ENCODE measurements at places on chromosomes 5 and 9.
A peak's percentile ranks its signal among the peaks of the same experiment; 100 is the strongest.

- DNase-seq = peak; percentile 28
These were observed 711 bp downstream of the MRPL50 start for GRCh38 chr9:101397746-101398067.

- no peak for DNase-seq
These were observed 380.8 kb upstream of the RFX3 start for GRCh38 chr9:3906437-3907213.

DNA sequence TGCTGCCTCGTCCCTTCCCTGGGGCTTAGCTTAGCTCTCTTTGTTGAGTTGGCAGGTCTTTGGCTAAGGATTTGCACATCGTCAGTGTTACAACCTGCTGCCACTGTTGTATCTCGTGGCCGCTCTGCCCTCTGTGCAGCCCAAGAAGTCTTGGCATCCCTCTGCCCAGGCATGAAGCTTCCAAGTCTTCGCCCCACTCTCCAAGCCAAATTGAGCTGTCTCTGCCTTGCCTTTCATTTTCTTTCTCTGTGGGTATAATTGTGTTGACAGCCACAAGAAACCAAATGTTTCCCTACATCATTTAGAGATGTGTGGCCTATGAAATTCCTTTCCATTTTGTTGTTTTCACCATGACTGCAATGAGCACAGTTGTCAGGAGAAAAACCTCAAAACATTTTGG is 29.6 kb upstream of the MED27 start:
- no peak for DNase-seq

GRCh38 chr9:30482499-30482898 is 1901.9 kb upstream of the ACO1 start:
- no peak for DNase-seq

GRCh38 chr9:99013550-99013949 is 69.8 kb downstream of the COL15A1 start:
- DNase-seq = peak; percentile 10

- DNase-seq = no peak
These were observed 127.3 kb downstream of the MACROH2A1 start for GRCh38 chr5:135271533-135272310.

- peak; percentile 20 for DNase-seq
These were observed 1.4 kb downstream of the NR3C1 start for GRCh38 chr5:143402017-143402552.

DNA sequence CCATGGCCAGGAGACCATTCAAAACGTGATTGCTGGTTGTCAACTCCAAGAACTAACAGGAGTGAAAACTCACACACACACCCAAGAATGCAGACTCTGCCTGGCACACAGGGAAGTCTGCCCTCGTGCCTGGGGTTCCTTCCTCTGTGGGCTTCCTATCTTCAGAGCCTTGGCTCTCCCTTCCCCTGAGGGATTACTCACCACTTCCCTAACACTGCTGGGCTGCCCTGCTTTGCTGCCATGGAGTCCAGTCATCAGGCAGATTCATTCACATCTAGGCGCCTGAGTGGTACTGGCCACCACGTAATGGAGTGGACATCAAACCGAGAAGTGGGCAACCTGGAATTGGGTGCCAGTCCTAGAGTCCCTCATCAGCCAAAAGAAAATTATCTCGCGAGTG is 76.4 kb upstream of the PRSS3 start:
- no peak for DNase-seq

DNA sequence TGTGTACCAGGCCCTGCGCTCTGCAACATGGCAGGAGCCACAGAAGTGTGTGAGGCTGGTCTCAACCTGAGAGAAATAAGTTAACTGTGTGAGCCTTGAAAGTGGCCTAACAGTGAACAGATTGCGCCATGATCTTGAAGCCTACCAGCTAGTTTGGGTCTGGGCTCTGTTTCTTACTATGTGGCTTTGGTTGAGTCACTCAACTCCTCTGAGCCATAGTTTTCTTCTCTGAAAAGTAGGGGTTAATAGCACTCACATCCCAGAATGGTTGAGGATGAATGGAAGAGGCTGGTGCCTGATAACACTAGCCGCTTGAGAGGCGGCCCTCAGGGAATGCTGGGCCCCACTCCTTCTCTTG is 121.5 kb downstream of the RGS3 start:
- no peak for DNase-seq

DNA sequence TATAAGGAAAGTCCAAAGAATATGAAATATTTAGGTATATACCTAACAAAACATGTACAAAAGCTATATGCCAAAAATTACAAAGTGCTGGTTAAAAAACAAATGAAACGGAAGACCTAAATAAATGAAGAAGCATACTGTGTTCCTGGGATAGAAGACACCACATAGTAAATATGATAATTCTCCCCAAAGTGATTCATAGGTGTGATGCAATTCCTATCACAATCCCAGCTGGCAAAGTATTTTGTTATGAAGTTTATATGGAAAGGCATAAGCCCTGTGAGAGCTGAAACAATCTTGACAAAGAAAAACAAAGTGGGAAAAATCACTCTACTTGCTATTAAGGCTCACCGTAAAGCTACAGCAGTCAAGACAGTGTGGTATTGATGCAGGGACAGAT is 2.6 kb upstream of the SMIM23 start:
- no peak for DNase-seq

DNA sequence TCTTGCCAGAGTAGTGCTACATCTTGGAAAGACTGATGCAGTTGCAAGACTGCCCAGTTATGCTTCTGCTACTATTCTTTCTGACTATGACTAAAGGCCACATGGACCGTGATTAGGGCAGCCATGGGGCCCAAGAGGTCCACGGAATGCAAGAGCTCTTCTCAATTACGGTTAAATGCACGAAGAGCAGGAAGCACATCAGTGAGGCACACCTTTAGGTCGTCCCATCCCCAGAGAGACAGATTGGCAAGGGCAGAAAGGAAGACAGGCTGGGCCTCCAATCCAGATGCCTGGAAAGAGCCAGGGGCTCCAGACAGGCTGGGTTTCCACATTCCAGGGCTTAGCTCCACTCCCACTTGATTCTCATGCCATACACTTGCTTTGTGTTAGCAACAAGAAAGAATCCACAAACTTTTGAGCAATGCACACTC is 132.3 kb upstream of the SLIT3 start:
- DNase-seq = no peak

GRCh38 chr5:157350939-157351801 is 85.2 kb downstream of the CYFIP2 start:
- DNase-seq = no peak

GRCh38 chr9:137965177-137965795 is 87.7 kb downstream of the CACNA1B start:
- DNase-seq = no peak

DNA sequence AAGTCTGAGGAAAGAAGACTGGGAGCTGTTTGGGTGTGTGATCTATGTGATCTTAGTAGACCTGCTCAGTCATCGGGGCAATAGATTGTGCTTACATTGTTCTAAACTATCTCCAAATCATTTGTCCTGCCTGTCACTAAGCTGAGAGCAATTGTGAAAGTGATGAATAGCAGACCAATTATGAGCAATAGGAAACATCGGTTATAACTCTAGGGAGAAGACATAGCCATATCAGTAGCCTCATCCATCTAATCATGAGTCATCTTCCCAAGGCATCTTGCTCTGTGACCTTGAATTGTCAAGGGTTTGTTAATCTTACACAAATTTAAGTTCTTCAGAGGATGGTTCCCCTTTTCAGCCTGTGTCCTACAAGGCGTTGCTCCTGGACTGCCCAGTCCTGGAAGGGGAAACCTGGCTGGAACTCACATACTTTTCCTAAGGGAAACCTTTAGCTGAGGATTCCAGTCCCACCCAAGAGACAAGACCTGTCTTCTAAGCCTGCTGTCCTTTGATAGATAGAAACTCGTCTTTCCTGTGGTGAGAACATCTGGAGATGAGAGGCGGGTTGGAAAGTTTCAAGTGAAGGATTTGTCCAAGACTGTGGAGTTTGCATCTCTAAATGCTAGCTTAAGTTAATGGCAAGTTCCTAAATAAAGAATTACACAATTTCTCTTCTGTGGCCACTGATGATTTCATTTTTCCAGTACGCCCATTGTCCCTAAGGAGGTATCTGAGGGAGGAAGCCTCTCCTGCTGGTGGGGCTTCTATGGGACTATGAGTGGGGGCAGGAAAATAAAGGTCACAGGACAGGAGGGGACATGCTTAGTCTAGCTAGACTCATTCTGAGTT is 53.9 kb upstream of the TRIM32 start:
- no peak for DNase-seq

- DNase-seq = no peak
These were observed 51.7 kb downstream of the LPAR1 start for GRCh38 chr9:110986529-110986928.

Measured in small intestine (tissue), 16 donors.